Ovary (tissue), 10 donors: ENCODE measurements at places on chromosomes 3 and 15. TPM values are rescaled to one million over a fixed set of nuclear protein-coding genes. Genes with fewer than 3 reads are reported as not detected.

Gene KCNMB2
- total RNA-seq = 6.3 TPM

- no peaks in the 10 kb centered on the region for H3K36me3 ChIP-seq
- no peaks in the 10 kb centered on the region for H3K27me3 ChIP-seq
- no peak for DNase-seq
- H3K4me1 ChIP-seq = no peaks in the 10 kb centered on the region
- no peak overlapping the region for H3K4me3 ChIP-seq
- no peak overlapping the region for H3K27ac ChIP-seq
These were observed 126.2 kb upstream of the SYNPR start for GRCh38 chr3:63151897-63152296.

GRCh38 chr3:47291158-47291753 lies 8.5 kb downstream of the KLHL18 start:
- H3K4me1 ChIP-seq = peaks cover 4% of the 10 kb centered on the region
- H3K4me3 ChIP-seq = no peak overlapping the region
- no peak overlapping the region for H3K27ac ChIP-seq
- H3K36me3 ChIP-seq = no peaks in the 10 kb centered on the region
- DNase-seq = no peak
- H3K27me3 ChIP-seq = no peaks in the 10 kb centered on the region

GRCh38 chr3:133472889-133473288 lies 73.0 kb downstream of the BFSP2 start:
- H3K4me1 ChIP-seq = peaks cover 5% of the 10 kb centered on the region
- no peaks in the 10 kb centered on the region for H3K27me3 ChIP-seq
- no peak for DNase-seq
- no peak overlapping the region for H3K27ac ChIP-seq

- H3K4me3 ChIP-seq = no peak overlapping the region
- H3K27me3 ChIP-seq = no peaks in the 10 kb centered on the region
- no peaks in the 10 kb centered on the region for H3K36me3 ChIP-seq
- no peak for DNase-seq
- peaks cover 1% of the 10 kb centered on the region for H3K4me1 ChIP-seq
These were observed 310.2 kb downstream of the TBC1D5 start for GRCh38 chr3:17432236-17432635.

Gene METTL6
- total RNA-seq = 23.0 TPM

Gene CYP1A2
- total RNA-seq = not detected

- H3K4me3 ChIP-seq = no peak overlapping the region
- H3K27me3 ChIP-seq = no peaks in the 10 kb centered on the region
- no peak for DNase-seq
- H3K27ac ChIP-seq = no peak overlapping the region
These were observed 6.1 kb downstream of the ATG3 start for GRCh38 chr3:112555535-112556170.

Gene COLQ
- 3.1 TPM for total RNA-seq

- H3K4me3 ChIP-seq = no peak overlapping the region
- H3K27me3 ChIP-seq = no peaks in the 10 kb centered on the region
- DNase-seq = no peak
- no peaks in the 10 kb centered on the region for H3K4me1 ChIP-seq
These were observed 47.5 kb downstream of the ARMC8 start for GRCh38 chr3:138234401-138235179.

DNA sequence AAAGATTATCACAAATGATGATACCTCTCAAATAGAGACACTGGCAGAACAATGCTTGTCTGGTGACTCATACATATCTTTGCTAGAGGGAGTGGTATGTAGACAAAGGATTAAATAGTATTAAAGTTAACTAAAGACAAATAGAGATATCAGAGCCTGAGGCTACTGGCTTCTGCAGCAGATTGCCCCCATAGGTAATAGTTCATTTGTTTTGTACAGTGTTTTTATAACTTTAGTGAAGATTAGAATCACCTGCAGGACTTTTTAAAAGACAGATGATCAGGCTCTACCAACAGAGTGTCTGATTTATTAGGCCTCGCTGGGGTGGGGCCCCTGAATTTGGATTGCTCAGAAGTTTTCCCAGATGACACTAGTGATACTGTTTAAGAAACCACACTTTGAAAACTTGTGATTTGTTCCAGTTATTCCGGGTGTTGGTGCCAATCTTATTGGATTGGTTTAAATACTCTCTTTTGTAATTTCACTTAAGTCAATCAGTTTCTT lies 96.4 kb downstream of the NAALADL2 start:
- no peak overlapping the region for H3K4me3 ChIP-seq
- no peaks in the 10 kb centered on the region for H3K27me3 ChIP-seq
- H3K27ac ChIP-seq = no peak overlapping the region

DNA sequence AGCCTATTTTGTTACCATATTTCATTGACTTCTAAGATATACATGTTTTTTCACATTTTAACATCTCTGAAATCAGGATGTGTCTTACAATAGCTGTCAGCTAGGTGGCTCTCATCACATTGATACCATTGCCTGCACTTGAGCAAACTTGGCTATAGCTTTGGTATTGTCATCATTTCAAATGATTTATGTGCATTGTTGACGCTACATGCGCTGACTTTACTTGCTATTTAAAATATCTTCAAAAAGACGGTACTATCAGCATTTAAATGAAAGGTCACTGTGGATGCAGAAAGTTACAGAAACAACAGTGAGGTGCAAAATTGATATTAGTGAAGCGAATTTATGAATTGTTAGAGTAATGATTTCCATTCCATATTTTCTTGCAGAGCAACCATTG lies 54.0 kb upstream of the ABHD2 start:
- no peak overlapping the region for H3K27ac ChIP-seq
- H3K36me3 ChIP-seq = no peaks in the 10 kb centered on the region
- DNase-seq = no peak
- no peak overlapping the region for H3K4me3 ChIP-seq
- H3K27me3 ChIP-seq = no peaks in the 10 kb centered on the region
- H3K4me1 ChIP-seq = no peaks in the 10 kb centered on the region

DNA sequence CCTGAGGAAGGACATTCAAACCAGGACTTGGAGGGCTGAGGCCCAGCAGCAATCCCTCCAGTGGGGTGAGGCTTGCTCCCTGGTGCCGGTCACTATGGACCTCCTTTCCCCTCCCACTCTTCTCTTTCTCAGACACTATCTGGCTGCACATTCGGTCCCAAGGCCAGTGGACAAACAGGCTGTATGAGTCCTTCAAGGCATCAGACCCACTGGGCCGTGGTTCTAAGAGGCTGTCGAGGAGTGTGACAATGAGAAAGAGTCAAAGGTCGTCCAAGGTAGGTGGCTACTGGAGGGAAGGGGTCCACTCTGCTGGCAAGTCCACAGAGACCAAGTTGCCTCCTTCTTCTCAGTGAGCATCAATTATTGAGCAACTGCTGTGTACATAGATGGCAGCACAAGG lies 28.0 kb downstream of the NOX5 start:
- H3K36me3 ChIP-seq = no peaks in the 10 kb centered on the region
- no peak overlapping the region for H3K4me3 ChIP-seq
- no peak overlapping the region for H3K27ac ChIP-seq

- no peaks in the 10 kb centered on the region for H3K4me1 ChIP-seq
- H3K36me3 ChIP-seq = no peaks in the 10 kb centered on the region
These were observed 8.5 kb downstream of the EPB42 start for GRCh38 chr15:43212299-43212698.

DNA sequence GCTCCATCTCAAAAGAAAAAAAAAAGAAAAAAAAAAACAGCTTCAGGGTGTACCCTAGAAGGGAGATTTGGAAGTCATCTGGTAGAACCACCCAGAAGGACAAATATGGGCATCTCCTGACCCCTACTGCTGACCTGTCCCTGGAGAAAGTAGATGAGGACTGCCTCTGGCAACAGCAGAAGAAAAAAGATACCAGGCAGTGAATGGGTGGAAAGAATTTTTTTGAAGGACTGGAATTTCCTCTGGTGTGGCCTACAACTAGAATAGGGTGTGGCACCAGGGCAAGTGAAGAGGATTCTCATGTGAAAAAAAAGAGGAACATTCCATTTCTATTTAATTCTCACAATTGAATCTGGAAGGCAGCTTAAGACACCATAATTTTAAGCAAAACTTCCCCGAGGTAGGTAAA lies 3.1 kb downstream of the ANXA2 start:
- H3K4me1 ChIP-seq = peaks cover 25% of the 10 kb centered on the region
- no peaks in the 10 kb centered on the region for H3K27me3 ChIP-seq
- no peak for DNase-seq
- peak overlapping the region; percentile 17 for H3K27ac ChIP-seq

- H3K4me1 ChIP-seq = no peaks in the 10 kb centered on the region
- no peak overlapping the region for H3K4me3 ChIP-seq
- H3K27ac ChIP-seq = no peak overlapping the region
- H3K27me3 ChIP-seq = no peaks in the 10 kb centered on the region
These were observed 218.5 kb upstream of the STT3B start for GRCh38 chr3:31314258-31314657.

DNA sequence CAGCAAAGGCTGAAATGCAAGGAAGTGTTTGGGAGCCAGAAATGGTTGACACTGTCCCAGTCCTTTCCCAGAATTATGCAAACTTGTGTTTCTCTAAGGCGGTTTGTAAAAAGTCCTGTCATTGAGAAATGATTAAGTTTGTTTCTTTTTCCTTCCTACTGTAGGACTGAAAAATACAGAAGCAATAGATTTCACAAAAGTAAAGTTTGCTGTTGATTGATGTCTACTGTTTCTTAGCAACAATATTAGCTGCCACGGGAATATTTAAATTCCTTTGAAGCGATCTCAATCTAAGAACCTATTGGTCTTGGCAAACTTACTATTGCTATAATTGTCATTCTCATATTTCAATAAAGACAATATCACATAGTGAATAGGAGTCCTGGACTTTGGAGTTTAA lies 100.7 kb upstream of the IL12A start:
- no peak overlapping the region for H3K4me3 ChIP-seq
- no peak for DNase-seq
- no peak overlapping the region for H3K27ac ChIP-seq
- peaks cover under 1% of the 10 kb centered on the region for H3K4me1 ChIP-seq
- H3K36me3 ChIP-seq = no peaks in the 10 kb centered on the region
- no peaks in the 10 kb centered on the region for H3K27me3 ChIP-seq

DNA sequence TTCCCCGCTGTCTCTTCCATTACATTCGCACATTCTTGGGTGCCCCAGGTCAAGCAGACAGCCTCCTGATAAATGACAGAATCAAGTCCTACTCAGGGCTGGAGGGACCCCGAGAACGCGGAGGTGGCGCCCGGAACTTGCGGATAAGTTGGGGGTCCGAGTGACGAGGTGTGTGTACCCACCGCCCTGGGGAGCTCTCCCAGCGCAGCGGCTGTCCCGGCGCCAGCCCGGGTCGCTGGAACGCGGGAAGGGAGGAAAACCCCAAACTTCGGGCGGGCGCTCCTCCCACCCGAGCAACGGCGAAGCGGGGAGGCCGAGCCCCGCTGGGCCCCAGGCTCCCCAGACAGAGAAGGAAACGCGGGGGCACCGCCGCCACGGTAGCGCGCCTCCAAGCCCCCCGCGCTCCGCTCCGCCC lies 550 bp downstream of the CLN6 start:
- no peaks in the 10 kb centered on the region for H3K36me3 ChIP-seq
- H3K27me3 ChIP-seq = no peaks in the 10 kb centered on the region
- peaks cover 9% of the 10 kb centered on the region for H3K4me1 ChIP-seq
- peak overlapping the region; percentile 55 for H3K27ac ChIP-seq

DNA sequence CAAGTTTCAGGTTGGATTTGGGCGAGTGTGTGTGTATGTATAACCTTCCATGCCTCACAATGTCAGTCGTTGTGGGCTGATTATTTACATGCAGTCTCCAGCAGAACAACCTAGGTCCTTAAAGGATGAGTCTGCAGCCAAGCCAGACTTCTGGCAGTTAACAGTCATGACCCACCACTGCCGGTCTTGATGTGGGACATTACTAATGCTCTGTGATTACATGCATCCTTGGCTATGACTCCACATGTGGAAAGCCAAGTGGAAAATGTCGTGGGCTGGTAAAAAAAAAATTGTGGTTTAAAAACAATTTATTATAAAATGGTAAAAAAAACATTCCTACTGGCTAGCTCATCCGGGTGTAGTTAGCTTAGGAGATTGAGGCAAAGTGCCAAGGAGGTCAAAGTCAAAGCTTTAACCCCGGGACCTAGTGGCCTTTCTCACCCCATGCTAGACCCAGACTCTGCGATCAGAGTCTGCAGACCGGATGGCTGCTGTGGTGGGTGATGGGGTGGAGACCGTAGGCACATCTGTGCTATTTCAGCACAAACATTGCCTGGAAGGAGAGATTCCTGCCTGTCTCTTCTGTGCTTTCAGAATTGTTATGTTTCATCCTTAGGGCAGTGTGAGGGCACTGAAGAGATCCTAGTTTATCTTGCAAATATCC lies 6.8 kb downstream of the RARRES1 start:
- H3K27ac ChIP-seq = peak overlapping the region; percentile 36
- H3K27me3 ChIP-seq = no peaks in the 10 kb centered on the region
- no peak overlapping the region for H3K4me3 ChIP-seq
- H3K36me3 ChIP-seq = no peaks in the 10 kb centered on the region

Gene RBPMS2
- total RNA-seq = 13.7 TPM

GRCh38 chr3:114494498-114494897 lies 200.7 kb downstream of the TIGIT start:
- no peaks in the 10 kb centered on the region for H3K27me3 ChIP-seq
- H3K27ac ChIP-seq = no peak overlapping the region
- no peaks in the 10 kb centered on the region for H3K36me3 ChIP-seq
- DNase-seq = no peak
- peaks cover 4% of the 10 kb centered on the region for H3K4me1 ChIP-seq

- peak; percentile 80 for DNase-seq
- no peaks in the 10 kb centered on the region for H3K36me3 ChIP-seq
- peak overlapping the region; percentile 99 for H3K4me3 ChIP-seq
- H3K27ac ChIP-seq = peak overlapping the region; percentile 97
These were observed 795 bp upstream of the MYNN start for GRCh38 chr3:169772305-169772896.

DNA sequence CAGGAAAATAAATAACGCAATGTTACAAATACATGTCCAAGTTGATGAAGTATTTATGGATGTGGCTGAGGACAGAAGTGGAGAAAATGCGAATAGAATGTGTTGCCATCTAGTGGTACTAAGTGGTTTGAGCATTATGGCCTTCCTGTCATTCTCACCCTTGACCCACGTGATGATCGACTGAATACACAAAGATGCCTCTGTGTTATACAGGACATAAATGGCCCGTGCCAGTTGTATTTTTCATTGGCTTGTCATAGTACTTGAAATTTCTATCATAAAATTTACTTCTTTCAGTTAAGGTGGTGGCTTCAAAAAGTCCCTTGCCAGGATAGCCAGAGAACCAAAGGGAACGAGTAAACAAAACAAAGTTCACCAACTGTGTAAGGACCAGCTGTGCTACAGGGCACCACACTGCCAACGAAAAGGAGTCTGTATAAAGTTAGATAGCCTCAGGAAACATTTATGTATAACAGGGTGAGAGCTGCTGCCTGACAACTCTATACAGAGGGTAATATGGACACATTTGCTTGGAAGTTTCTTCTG lies 103.7 kb downstream of the MYH15 start:
- H3K4me1 ChIP-seq = peaks cover 1% of the 10 kb centered on the region
- H3K27me3 ChIP-seq = no peaks in the 10 kb centered on the region
- H3K4me3 ChIP-seq = no peak overlapping the region
- H3K27ac ChIP-seq = no peak overlapping the region
- DNase-seq = no peak

Gene C2CD4A
- 0.13 TPM for total RNA-seq

- no peak overlapping the region for H3K27ac ChIP-seq
- no peak for DNase-seq
- H3K27me3 ChIP-seq = no peaks in the 10 kb centered on the region
- H3K4me3 ChIP-seq = no peak overlapping the region
- no peaks in the 10 kb centered on the region for H3K36me3 ChIP-seq
These were observed 557.5 kb upstream of the NR2F2 start for GRCh38 chr15:95772982-95773381.

Gene CBLB
- total RNA-seq = 133 TPM

- H3K4me1 ChIP-seq = peaks cover 1% of the 10 kb centered on the region
- H3K27ac ChIP-seq = no peak overlapping the region
- no peak overlapping the region for H3K4me3 ChIP-seq
- no peak for DNase-seq
- H3K27me3 ChIP-seq = no peaks in the 10 kb centered on the region
- H3K36me3 ChIP-seq = no peaks in the 10 kb centered on the region
These were observed 311.4 kb downstream of the TBC1D5 start for GRCh38 chr3:17431004-17431403.

Gene GP9
- total RNA-seq = not detected
